ENCODE measurements at places on chromosomes 3 and 15. TPM values are rescaled to one million over a fixed set of nuclear protein-coding genes. Genes with fewer than 3 reads are reported as not detected.
A peak's percentile ranks its signal among the peaks of the same experiment; 100 is the strongest.

GRCh38 chr3:48877671-48878070 is 21.0 kb downstream of the SLC25A20 start:
- no peak overlapping the region for H3K27ac ChIP-seq
- H3K4me3 ChIP-seq: no peak overlapping the region
- no peaks in the 10 kb centered on the region for H3K4me1 ChIP-seq
- H3K27me3 ChIP-seq: no peaks in the 10 kb centered on the region
- no peak for DNase-seq
- peaks cover 6% of the 10 kb centered on the region for H3K36me3 ChIP-seq

DNA sequence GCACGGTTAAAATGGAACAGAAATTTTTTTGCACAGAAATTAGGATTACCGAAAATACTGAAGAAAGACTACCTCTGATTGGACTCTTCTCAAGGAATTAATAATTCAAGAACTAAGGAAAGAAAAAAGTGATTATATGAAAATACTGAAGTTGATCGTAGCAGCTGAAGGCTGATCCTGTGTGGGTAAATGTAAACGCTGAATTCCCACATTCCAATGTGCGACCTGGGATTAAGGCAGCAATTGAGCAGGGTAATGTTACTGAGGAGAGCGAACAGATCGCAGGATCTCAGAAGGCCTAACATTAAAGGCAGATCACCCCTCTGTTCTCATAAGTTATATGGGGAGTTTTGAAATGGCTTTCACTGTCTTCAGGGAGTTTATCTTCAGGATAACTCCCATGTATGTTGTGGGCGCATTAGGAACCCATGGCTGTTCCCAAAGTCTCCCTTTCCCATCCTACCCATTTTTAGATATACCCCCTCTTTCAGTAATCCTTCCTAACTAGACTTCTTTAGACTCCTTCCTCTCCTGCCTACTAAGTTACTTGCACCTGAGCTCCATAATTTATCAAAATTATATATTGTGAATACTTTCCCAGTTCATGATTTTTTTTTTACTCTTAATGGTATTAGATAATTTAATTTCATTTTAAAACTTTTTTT is 1.0 kb upstream of the UBL7 start:
- peaks cover 22% of the 10 kb centered on the region for H3K36me3 ChIP-seq
- DNase-seq: no peak
- H3K27me3 ChIP-seq: no peaks in the 10 kb centered on the region
- peaks cover 46% of the 10 kb centered on the region for H3K4me1 ChIP-seq

DNA sequence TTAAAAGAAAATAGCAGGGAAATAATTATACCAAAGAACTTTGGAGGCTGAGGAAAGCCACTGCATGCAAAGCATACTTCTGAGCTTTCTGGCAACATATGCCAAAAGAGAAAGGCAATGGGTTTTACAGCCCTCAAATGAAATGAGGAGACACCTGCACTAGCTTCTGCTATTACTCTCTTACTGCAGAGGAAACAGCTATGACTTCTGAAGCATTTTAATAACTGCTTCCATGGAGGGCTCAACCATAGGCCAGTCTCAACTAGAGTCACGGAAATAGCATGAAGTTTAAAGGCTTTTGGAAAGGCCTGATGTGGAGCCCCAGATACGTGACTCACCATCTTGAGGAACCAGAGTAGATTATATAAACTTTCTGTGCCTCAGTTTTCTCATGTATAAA is 114.8 kb downstream of the OXNAD1 start:
- no peak overlapping the region for H3K4me3 ChIP-seq
- DNase-seq: no peak
- H3K4me1 ChIP-seq: peaks cover 90% of the 10 kb centered on the region
- H3K36me3 ChIP-seq: peaks cover 78% of the 10 kb centered on the region
- H3K27ac ChIP-seq: peak overlapping the region; percentile 77

DNA sequence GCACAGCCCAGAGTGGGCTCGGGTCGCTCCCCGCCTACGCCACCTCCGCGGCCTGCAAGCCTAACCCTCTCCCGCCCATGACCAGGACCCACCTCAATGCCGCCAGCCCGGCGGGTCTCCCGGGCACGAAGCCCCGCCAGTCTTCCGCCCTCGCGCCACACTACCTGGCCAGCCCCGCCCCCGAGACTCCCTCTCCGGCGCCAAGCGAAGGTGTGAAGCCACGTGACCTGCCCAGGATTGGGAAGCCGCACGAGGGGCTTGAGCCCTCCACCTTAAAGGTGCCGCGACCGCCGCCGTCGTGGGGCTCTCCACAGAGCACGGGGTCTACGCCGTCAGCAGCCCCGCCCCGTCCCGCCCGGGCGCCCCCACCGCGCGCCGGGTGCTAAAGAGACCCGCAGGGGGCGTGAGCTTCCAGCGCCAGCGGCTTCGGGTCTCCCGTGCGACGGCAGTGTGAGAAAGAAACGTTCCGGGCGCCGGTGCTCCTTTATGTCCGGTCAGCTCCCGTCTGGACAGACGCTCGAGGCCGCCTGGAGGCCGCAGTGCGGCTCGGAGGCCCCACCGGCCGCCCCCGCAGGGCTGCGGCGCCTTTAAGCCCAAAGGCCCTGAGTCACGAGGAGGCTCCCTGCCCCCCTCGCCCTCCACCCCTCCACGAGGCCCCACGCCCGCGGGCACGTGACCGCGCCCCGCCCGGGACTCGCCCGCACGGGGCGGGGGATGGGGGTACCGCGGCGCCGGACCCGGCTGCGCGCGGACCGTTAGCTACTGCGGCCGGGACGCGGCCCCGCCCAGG is at the start of gene CPEB1:
CPEB1 (minus strand) TSS at position 319 of the 790 bp plus-strand sequence. CDS start 18,904 bp downstream, outside the sequence.
- no peak within 1 kb of the TSS for H3K4me3 ChIP-seq
- peaks cover 3% of the 10 kb centered on the region for H3K4me1 ChIP-seq
- no peaks in the 10 kb centered on the region for H3K36me3 ChIP-seq
- peak; percentile 60 for DNase-seq
- no peak within 1 kb of the TSS for H3K27ac ChIP-seq

DNA sequence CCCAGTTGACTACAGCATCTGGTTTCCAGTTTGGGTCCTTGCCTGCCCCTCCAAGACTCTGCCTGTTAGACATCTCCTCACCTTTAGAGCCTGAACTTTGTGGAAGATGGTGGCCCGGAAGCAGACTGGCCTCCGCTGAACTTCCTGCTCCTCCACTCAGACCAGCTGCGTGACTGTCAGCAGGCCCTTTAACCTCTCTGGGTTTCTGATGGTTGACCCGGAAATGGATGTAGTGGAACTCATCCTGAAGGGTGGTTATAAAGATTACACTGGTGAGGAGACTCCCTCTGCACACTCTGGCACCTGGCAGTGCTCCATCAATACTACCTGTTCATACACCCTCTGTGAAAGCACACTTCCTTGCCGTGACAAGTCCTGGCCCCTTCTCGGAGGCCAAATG is 151.9 kb upstream of the TLE3 start:
- H3K27me3 ChIP-seq: no peaks in the 10 kb centered on the region
- no peak overlapping the region for H3K4me3 ChIP-seq
- H3K4me1 ChIP-seq: peaks cover 23% of the 10 kb centered on the region
- no peak for DNase-seq

- no peak overlapping the region for H3K4me3 ChIP-seq
- peaks cover 2% of the 10 kb centered on the region for H3K36me3 ChIP-seq
- no peaks in the 10 kb centered on the region for H3K4me1 ChIP-seq
- no peak overlapping the region for H3K27ac ChIP-seq
- no peaks in the 10 kb centered on the region for H3K27me3 ChIP-seq
Measured at GRCh38 chr3:114375608-114376421, 82.0 kb downstream of the TIGIT start.

MYH15 gene
- 0.58 TPM for total RNA-seq

ADAMTS17 gene
- 0.57 TPM for total RNA-seq

ZNF662 gene
- total RNA-seq: 1.1 TPM

RTP1 gene
- total RNA-seq: not detected

LYZL4 gene
- not detected for total RNA-seq

CYP1A1 gene
- total RNA-seq: 2.0 TPM

CHST2 gene
- 6.8 TPM for total RNA-seq
